ENCODE measurements at places on chromosomes 2 and 18. TPM values are rescaled to one million over a fixed set of nuclear protein-coding genes. Genes with fewer than 3 reads are reported as not detected.

GPAT2 gene
- total RNA-seq = 11.3 TPM

TSPYL6 gene
- not detected for total RNA-seq

PLCL1 gene
- total RNA-seq = 2.0 TPM

ALPP gene
- total RNA-seq = not detected

DGUOK gene
- 22.3 TPM for total RNA-seq

RGPD3 gene
- under 0.01 TPM for total RNA-seq

GPR39 gene
- total RNA-seq = 0.31 TPM

WBP1 gene
- 25.9 TPM for total RNA-seq

SPEG gene
- total RNA-seq = 0.44 TPM

DAW1 gene
- not detected for total RNA-seq

CYBRD1 gene
- 22.2 TPM for total RNA-seq

CNTNAP5 gene
- total RNA-seq = under 0.01 TPM

EHD3 gene
- 5.2 TPM for total RNA-seq

SNED1 gene
- 19.8 TPM for total RNA-seq

GKN1 gene
- total RNA-seq = not detected

CD8A gene
- total RNA-seq = not detected

KIAA2012 gene
- total RNA-seq = not detected

EFR3B gene
- 0.49 TPM for total RNA-seq

Data from bladder microvascular endothelial cell (primary cell).